Pulmonary artery endothelial cell (primary cell): ENCODE measurements at places on chromosomes 7 and 10.

DNA sequence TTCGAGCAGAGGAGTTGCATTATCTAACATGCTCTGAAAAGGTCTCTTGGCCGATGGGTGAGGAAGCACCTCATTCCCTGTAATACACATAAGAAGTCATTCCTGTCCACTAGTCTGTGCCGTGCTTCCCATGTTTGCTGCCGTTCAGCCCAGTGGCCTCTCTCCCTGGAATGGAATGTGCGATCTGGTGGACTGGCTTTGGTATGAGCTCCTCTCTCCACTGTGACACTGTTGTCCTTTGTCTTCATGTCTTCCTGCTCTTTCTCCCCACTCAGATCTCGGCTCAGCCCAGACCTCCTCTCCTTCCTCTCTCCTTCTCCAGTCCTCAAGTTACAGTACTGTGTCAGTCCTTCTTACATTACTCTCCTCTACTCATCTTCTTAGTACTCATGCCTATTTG is 192.8 kb upstream of the KLF6 start:
- no peak for DNase-seq

- no peak for DNase-seq
Measured at GRCh38 chr10:70820976-70821750, 5.4 kb downstream of the SGPL1 start.

- DNase-seq: no peak
Measured at GRCh38 chr7:27192546-27193334, 7.2 kb downstream of the HOXA13 start.

DNA sequence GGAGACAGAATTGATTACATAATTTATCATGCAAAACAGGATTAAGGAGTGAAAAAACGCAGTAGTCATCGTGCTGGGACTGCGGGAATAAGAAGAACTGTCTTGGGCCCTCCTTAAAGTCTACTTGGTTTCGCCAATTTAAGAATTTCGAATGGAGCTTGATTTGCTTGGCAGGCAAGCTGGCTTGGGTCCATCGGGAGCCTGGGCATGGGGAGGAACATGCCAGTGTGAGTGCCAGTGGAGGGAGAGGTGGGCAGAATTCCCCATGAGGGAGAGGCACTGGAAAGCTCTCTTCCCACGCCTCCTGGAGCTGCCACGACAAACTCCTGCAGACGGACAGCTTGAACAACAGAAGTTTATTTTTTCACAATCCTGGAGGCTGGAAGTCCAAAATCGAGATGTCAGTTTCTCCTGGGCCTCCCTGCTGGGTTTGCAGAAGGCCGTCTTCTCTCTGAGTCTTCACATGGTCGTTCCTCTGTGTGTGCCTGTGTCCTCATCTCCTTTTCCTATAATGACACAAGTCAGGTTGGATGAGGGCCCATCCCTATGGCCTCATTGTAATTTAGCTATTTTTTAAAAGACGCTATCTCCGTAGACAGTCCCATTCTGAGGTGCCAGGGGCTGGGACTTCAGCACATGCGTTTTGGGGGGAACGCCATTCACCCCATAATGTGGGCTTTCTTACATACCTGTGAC is 528.7 kb upstream of the DPP6 start:
- no peak for DNase-seq

DNA sequence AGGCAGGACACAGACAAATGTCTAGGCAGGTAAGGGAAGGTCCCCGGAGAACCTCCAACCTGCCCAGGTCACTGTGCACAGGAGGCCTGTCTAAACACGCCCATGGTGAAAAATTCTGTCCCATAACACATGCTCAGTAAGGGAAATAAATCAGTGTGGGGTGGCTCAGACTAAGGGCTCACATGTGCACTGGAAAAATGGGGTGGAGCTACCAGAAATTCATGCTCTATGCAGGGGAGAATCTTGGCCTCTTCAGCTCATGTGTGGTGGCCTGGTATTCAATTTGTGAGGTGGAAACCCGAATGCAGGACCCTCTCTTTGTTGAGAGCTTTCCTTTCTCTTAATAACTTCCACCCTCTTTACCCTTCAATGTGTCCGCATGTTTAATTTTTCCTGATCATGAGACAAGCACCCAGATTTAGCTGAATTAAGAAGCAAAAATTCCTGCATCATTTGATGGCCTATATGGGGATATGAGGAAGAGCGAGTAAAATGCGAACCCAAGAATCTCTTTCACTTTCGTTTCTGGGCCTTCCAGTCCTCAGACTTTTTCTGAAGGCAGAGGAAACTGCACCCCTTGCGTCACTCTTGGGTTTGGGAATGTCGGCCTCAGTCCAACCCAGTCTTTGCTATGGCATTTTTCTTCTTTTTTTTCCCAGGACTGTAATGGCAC is 163.2 kb downstream of the DGKB start:
- no peak for DNase-seq

- no peak for DNase-seq
Measured at GRCh38 chr7:139643951-139644585, 120.6 kb downstream of the CLEC2L start.

- DNase-seq: no peak
Measured at GRCh38 chr7:78301407-78301806, 502.8 kb downstream of the PHTF2 start.

DNA sequence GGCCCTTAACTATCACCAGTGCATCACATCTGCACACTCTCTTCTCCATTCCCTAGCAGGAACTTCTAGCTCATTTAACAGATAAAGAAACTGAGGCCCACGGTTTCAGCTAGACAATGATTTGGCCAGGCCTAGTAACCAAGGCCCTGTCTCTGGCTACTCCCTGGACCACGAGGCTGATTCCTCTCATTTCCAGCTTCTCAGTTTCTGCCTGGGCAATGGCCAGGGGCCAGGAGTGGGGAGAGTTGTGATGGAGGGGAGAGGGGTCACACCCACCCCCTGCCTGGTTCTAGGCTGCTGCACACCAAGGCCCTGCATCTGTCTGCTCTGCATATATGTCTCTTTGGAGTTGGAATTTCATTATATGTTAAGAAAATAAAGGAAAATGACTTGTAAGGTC is 13.5 kb downstream of the AQP1 start:
- no peak for DNase-seq

- DNase-seq: no peak
Measured at GRCh38 chr10:110755781-110756180, 111.6 kb downstream of the RBM20 start.

DNA sequence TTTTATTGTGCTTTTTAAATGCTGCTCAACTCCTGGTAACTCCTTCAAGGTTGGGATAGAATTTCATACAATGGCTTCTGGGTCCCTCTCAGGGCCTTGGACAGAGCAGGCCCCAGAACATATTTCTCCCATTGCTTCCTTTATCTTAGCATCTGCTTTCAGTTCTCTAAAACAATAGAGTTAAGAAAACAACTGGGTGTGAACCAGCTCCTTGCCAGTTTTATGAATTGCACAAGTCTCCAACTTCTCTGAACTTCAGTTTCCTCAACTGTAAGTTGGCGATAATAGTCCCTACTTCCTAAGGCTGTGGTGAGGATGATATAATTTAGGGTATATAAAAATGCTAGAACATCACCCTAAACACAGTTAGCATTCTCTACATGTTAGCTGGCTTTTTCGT is 77.0 kb upstream of the INHBA start:
- no peak for DNase-seq

GRCh38 chr7:92766461-92767003 is 69.8 kb downstream of the CDK6 start:
- no peak for DNase-seq

DNA sequence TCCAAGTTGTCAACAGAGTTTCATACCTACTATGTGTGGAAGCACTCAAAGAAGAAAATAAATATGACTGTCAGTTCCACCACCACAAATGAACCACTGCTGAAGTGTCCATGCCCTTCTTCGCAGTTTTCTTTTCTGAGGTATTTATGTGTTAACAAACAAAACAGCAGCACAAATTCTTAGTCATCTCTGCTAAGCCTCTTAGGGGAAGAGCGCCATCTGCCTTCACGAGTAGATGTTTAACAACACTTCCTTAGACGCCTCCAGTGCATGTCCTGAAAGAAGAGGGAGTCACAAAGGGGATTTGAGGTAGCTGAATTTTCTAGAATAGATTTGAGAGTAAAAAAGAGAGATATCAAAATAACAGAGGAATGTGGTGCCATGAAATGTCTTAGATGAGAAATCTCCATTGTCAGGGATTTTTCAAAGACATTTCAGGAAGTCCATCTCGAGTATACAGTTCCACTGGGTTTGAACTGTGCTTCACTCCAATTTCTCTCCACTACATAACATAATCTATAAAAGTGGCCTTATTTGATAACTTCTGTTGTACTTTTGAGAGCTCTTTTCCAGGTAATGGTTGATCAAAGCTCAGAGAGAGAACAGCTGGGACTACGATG is 775.3 kb upstream of the POM121L12 start:
- peak; percentile 3 for DNase-seq

- DNase-seq: no peak
Measured at GRCh38 chr10:108801775-108802517, 1121.4 kb downstream of the XPNPEP1 start.

GRCh38 chr7:46076527-46076926 is 155.5 kb upstream of the IGFBP3 start:
- DNase-seq: no peak

DNA sequence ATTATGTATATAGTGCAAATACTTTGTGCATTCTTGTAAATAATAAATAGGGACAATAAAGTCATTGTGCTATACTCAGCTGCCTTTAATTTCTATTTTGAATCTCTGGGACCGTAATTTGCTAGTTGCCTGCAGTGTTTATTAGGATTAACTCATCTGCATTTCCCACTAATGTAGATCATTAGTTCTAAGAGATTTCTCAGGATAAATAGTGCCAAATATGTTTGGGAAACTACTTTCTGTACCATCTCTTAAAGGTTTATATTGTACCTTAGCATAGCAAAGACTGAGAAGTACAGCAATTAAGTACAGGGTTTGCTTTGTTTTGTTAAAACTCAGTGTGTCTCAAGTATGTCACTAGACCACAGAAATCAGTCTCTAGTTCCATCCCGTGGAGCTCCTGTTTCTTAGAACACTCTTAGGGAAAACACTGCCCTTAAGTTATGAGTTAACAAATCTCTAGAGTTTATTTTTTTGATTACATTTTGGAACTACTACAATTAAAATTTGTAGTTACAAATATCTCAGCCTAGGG is 26.0 kb downstream of the ADD3 start:
- no peak for DNase-seq

DNA sequence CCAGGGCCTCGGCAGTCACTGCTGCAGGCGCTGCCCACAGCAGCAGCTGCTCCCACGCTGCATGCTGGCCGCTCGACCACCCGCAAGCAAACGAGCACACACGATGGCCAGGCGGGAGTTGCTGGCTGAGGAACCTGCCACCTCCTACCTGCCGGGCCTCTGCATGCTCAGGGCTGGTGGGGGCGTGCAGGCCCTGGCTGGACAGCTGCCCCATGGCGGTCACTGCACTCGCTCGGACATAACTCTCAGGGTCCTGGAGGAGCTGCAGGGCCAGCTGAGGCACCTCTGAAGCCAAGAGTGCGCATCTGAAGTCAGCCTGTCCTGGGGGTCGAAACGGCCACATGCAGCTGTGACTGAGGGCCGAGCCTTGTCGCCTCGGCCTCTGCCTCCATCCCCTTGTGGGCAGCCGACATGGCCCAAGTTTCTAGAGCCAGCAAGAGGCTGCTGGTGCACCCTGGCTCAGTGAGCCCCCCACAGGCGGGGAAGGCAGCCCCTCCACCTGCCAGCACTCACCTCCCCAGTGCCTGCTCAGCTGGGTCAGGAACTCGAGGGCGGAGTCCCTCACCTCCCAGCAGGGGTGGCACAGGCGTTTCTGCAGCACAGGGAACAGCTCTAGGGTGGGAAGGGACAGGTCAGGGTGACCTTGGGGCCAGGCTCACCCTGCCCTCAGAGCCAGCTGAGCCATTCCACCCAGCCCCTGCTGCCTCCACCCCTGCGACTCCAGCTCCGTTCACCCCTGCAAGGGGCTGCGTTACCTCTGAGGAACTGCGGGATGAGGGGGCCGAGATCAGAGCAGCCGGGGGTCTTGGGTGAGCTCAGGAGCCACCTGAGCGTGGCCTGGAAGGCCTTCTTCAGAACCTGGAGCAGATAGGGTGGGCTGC is 16.1 kb downstream of the BRAT1 start:
- no peak for DNase-seq

- no peak for DNase-seq
Measured at GRCh38 chr7:144255471-144255897, 9.1 kb downstream of the OR2A7 start.

- no peak for DNase-seq
Measured at GRCh38 chr7:545470-545869, 25.8 kb upstream of the PDGFA start.

GRCh38 chr7:136530831-136531230 is 337.6 kb upstream of the CHRM2 start:
- DNase-seq: no peak

DNA sequence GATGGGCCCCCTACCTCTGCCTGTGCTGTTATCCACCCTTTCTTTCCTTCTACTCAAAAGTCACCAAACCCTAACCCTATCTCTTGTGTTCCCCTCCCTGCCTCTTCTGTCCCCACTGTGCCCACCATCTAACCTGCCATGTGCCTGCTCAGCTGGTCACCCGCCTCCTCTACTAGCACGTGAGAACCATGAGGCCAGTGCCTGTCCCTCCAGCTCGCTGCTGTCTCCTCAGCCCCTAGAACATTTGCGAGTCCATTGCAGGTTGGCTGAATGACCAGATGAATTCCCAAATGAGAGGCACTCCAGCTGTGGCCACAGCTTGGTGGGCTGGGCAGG is 129.0 kb downstream of the ARHGAP22 start:
- no peak for DNase-seq

- DNase-seq: no peak
Measured at GRCh38 chr7:147245274-147245673, 1128.7 kb downstream of the CNTNAP2 start.

DNA sequence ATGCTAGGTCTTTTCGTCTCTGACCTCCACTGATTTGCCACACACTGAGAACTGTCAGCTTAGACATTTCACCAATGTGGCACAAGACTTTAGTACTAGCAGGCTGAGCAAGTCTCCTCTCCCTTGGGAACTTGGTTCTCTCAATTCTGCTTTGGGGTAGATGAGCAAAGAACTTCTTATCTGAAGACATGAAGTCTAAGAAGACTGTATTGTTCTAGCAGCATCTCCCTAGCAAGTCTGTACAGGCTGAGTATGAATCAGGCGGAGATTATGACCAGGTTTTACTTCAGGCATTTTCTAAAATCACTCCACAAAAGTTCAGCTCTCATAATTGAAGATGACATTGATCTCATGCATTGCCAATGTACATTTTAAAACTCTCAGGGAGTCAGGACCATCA is 23.8 kb upstream of the STN1 start:
- no peak for DNase-seq

DNA sequence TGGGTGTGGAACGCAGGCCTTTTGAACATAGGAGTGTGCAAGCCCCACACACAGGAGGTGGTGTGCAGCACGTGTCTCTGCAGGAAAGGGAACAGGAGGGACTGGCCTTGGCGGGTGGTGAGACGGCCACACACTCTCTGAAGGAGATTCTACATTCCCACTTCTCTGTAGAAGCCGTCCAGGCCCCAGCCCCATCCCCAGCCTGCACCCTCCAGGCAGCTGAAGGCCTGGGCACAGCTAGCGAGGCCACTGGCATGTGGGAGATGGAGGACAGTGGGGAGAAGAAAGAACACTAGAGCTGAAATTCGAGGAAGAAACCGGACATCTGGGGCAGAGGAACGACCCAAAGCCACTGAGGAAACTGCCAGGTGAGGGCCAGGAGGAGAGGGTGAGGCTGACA is 507.3 kb downstream of the DNAJB6 start:
- no peak for DNase-seq

- DNase-seq: no peak
Measured at GRCh38 chr7:44313016-44313415, 12.4 kb downstream of the CAMK2B start.

- DNase-seq: no peak
Measured at GRCh38 chr10:79007421-79008319, 61.1 kb upstream of the ZMIZ1 start.

- no peak for DNase-seq
Measured at GRCh38 chr10:4834898-4835405, 8.9 kb downstream of the AKR1E2 start.
